ENCODE measurements at places on chromosomes 4 and X.

DNA sequence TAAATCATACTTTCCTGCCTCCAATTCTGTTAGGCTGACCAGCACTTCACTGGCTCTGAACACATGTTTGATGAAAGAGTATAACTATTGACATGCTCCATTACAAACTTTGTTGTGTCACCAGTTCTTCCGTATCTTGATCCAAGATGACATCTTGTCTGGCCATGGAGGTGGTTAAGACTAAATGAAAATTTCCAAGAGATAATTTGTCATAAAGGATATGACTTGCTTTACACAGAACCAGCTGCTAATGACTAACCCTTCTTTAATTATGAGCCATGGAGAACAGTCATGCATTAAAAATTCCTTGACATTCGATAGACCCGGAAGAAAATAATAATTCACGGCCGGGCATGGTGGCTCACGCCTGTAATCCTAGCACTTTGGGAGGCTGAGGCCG, 17.7 kb upstream of the N4BP2 start:
- no peak for DNase-seq

GRCh38 chr4:13986548-13986947, 359.0 kb upstream of the BOD1L1 start:
- no peak for DNase-seq

DNA sequence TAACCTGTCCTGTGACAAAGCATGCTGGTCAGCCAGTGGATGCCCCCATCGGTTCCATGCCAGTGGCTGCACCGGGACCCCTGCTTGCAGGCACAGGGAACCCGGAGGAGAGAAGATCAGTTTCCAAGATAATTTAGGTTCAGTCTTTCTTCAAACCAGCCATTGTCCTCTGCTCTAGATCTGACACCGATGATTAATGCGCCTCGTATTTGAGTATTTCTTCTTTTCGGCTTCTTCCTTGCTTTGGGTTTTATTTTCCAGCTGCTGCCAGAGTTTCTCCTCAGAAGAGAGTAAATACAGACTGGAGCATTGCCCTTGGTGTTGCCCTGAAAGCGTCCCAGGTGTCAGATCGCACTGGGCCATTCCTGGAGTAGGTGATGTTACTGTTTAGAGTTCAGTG, 19.2 kb upstream of the BCOR start:
- DNase-seq, result no peak

GRCh38 chrX:12648995-12649394, 142.2 kb upstream of the PRPS2 start:
- DNase-seq, result no peak

GRCh38 chr4:2472187-2472586, 3.3 kb downstream of the RNF4 start:
- DNase-seq, result no peak

- DNase-seq, result no peak
Observed at GRCh38 chr4:185803022-185803421, 9.0 kb downstream of the SORBS2 start.

GRCh38 chr4:74038086-74038424, 434 bp downstream of the CXCL3 start:
- no peak for DNase-seq

GRCh38 chr4:44985938-44986337, 259.6 kb upstream of the GNPDA2 start:
- no peak for DNase-seq

DNA sequence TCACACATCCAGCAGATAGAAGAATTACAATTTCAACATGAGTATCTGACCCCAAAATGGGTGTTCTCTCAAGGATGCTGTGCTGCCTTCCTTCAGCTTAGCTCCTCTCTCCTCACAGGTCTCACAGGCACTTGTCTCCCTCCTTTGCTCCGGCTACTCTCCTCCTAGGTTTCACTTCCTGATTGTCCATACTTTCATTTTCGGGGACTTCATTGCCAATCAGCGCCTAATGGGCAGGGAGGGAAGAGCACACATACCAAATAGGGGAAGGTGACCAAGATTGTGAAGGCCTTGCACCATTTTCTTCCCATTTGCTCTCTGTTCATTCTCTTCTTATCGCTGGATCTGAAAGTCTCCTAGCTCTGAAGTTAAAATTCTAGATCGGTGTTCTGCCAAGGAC, 125.4 kb upstream of the EOLA2 start:
- no peak for DNase-seq

DNA sequence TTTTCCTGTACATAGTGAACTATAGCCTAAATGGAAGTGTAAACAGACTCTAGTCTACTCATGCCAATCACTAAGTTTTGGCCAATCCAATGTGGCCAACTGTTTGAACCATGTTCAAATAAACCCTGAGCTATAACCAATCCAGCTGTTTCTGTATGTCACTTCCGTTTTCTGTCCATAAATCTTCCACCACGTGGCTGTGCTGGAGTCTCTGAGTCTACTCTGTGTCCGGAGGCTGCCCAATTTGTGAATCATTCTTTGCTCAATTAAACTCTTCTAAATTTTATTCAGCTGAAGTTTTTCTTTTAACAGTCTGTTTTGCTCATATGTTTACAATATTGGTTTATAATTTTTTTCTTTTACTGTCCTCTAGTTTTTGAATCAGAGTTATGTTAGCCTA, 112.3 kb upstream of the BANK1 start:
- DNase-seq, result no peak

- no peak for DNase-seq
Observed at GRCh38 chr4:80713409-80713808, 317.1 kb upstream of the BMP3 start.

- no peak for DNase-seq
Observed at GRCh38 chr4:89541998-89542397, 234.4 kb upstream of the GPRIN3 start.

GRCh38 chr4:40812386-40812785, 62.6 kb downstream of the NSUN7 start:
- DNase-seq, result no peak

DNA sequence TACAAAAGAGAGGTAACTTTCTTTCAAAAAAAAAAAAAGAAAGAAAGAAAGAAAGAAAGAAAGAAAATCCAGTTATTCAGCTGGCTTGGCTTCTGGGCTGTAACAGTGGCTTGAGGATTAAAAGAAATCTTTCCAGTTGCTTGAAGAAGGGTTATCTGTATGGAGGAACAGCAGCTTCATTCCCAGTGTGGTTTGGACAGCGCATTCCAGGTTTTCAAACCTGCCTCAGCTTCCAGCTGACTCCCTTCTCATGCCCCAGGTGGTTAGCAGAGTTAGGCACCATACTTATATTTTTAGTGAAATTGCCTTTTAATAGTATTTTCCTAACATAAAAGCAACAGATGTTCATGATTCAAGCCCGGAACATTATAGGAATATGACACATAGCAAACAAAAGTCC, 48.6 kb downstream of the TMEM164 start:
- no peak for DNase-seq
